ENCODE measurements at places on chromosomes 6 and 20.

- DNase-seq = no peak
Observed at GRCh38 chr6:117547688-117548621, 54.4 kb downstream of the GOPC start.

- DNase-seq = no peak
Observed at GRCh38 chr6:70686548-70687133, 19.0 kb downstream of the SMAP1 start.

GRCh38 chr6:137087902-137088301 lies 43.1 kb upstream of the IL20RA start:
- DNase-seq = no peak

GRCh38 chr20:23368316-23369071 lies 6.5 kb downstream of the GZF1 start:
- no peak for DNase-seq

DNA sequence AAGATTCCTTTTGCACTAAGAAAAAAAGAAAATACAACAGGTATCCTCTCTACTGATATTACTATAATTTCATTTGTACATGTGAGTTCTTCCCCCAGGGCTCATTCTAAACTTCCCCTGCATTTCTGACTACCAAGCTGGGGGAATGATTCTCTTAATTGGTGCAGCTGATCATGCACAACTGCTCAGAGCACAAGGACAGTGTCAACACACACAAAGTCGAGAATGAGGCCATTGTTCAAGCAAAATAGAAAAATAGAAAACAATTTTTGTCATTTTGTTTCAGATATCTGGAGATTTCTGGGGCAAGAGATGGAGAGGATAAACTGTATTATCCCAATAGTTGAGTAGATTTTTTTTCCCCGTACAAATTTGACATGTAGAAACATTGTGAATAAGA lies 236.3 kb downstream of the HAO1 start:
- DNase-seq = no peak

- no peak for DNase-seq
Observed at GRCh38 chr6:90184334-90185298, 112.0 kb downstream of the BACH2 start.

- no peak for DNase-seq
Observed at GRCh38 chr6:116381000-116381399, 10.3 kb downstream of the DSE start.

DNA sequence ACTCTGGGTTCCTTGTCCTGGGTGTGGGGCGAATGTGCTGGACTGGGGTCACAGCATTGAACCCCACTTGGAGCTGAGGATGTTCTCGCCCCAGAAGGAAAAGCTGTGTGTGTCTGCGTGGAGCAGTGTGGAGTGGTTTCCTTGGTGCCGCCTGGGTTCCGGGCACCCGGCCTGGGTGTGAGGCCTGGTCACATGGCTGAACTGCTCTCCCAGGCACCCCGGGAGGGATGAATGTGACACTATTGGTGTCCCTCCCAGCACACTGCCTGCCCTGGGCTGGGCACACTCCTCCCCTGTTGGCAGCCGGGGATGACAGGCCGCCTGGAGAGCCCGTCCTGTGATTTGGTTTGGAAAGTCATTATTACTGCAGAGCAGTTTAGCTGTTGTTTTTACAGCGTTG lies 12.3 kb downstream of the MYT1 start:
- no peak for DNase-seq

DNA sequence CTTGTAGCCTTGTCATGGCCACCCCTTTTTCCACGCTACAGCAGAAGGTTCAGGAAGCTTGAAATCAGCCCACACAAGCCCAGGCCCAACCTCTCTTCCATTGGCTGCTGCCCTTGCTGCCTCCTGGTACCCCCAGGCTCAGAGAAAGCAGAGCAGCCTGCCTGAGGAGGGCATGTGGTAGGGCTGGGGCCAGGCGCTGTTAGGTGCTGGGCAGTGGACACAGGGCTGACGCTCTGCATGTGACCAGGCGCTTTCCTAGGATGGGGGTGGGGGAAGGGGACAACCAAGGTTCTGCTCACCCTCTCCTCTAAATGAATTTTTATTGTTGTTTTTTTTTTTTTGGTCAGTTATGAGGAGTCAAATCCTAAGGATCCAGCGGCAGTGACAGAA lies 36.3 kb upstream of the ID1 start:
- no peak for DNase-seq

DNA sequence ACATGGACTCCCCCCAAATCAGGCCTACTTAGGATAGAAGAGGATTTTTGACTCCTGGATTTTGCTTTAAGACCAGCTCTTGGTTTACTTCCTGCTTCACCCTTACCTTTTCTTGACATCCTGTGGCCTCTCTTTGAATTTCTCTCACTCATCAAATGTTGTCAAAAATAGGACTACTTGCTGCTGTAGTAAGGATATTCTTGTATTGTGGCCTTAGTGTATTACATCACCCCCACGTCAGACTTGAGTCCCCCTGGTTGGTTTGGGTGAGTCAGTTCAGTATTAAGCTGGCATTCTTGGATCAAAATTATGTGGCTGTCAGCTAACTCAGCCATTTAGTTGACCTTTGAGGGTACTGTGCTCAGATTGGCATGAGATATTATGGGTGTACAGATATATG lies 1.1 kb downstream of the TPX2 start:
- no peak for DNase-seq

DNA sequence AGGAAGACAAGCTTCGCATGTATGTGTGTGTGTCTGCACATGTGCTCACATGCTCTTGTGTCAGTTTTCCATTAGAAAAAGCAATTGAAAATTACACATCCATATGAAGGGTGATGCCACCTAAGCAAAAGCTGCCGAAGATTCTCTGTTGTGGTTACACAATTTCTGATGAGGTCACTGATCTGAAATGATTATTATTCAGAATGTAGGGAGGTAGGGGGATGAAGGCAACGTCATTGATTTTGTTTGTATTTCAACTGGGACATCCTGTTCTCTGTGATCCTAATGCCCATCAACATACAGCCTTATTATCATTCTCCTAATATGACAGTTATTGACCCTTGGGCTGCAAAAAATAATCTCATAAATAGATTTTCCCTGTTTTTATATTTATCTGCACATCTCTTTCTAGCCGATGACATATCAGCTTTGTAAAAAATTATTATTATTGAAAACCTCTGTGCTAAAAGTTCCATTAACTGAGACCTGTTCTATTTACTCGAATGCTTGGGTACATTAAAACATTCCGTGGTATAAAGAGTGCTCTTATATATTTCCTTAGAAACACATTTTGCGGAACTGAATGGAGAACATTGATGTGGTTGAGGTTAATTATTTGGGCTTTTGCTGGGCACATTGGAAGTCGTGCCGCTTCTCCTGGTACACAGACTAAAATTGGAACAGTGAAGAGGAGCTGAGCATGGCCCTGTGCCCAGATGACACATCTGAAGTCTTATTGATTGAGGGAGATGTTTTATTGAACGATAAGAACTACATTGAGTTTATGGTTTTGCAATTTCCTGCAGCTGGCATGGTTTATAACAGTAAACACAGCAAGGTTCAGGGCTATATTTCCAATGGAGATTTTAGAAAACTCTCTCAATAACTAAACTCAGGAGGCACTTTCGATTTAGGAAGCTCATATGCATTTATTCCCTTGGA lies 51.3 kb downstream of the ZNF831 start:
- DNase-seq = no peak

DNA sequence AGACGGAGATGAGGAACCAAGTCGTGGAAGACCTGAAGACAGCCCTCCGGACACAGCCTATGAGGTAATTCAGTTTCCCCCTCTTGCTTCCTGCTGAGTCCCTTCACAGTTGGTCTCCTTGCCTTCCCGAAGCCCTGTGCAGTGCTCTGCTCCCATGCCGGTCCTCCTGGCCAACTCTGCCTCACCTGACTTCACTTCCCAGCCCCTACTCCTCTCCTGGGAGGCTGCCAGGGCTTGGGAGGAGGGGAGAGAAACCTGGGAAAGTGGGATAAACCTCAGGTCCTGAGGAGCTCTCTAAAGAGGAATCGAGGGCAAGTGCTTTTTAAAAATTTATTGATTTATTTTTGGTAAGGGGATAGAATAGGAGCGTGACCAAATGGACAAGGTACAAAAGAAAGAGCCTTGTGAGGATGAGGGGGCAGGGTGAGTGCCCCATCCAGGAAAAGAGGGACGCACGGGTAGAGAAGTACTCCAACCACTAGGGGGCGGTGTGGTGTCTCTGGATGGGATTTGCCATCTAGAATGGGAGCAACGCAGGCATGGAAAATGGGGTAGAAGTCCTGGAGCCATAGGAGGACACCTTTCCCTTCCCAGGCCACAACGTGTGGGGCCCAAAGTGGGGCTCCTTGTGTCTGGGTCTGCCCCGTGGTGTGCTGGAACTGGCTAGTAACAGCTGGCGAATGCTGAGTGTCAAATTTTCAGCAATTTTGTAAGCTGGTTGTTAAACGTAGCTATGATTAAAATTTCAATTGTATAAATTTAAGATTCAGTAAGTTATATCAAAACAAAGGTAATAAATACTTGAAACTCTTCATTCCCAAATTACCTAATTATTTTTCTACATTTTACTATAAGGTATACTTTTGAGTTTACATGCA lies 69.0 kb downstream of the MOCS1 start:
- DNase-seq = peak; percentile 9

- no peak for DNase-seq
Observed at GRCh38 chr6:155996151-155996550, 540.5 kb upstream of the NOX3 start.

- no peak for DNase-seq
Observed at GRCh38 chr6:24464253-24465038, 24.9 kb downstream of the GPLD1 start.

GRCh38 chr20:38418509-38419204 lies 16.5 kb downstream of the SNHG17 start:
- DNase-seq = no peak

DNA sequence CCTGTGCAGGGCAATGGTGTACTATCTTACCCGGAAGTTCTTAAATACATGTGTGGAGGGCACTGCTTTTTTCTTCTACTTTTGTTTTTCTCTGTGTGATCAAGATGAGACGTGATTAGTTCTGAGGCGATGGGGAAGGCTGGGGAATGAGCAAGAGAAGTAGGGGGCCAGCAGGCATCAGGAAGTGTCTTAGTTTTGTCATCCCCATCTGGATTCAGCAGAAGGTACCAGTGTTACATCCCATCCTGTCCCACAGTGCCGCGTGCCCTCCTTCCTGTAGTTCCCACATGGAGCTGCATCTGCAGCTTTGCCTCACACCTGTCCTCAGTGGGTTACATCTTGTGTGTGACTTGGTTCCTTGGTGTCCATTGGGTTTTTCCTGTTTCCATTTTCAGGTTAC lies 86.9 kb downstream of the FNDC1 start:
- no peak for DNase-seq

DNA sequence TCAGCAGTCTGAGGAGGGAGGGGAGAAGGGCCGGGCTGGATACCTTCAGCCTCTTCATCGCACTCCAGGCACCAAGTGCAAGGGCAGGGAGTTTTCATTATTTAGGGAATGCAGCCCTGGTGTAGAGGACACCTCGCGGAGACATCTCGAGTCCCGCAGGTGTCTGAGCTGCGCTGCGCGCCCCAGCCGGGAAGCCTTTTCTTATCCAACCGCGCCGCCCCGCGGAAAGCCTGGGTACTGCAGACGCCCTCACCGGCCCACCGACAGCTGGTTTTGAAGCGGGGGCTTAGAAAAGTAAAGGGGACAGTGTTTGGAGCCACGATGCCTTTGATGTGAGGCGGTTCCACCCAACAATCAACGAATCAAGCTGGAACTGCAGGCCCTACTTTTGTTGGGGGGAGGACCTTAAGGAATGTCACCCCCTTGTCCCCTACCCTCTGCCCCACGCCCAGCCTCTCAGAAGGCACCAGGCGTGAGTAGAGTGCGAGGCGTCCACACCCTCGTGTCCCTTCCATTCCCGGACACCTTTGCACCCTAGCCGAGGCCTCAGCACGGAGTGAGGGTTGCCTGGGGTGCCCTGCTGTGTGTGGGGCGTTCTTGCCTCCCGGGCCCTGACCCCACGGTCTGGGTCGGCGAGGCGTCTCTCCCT lies 8.6 kb downstream of the NKX2-2 start:
- DNase-seq = peak; percentile 46

DNA sequence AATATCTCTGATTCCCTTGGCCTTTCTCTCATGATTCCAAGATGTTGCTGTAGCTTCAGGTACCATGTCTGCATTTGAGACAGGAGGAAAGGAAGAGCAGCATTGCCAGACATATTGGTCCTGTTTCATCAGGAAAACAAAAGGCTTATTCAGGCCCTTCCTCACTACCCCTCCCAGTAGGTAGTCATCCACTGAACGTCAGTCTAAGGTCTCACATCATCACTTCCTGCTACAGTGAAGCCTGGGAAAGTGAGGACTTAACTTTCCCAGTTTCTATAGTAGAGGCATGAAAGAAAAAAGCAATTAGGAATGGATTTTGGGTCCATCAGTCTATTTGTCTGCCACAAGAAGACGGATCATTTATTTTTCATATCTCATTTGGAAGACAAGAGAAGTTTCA lies 85.7 kb upstream of the SOX4 start:
- no peak for DNase-seq

Data from stimulated activated CD8-positive, alpha-beta memory T cell treated with anti-CD3 and anti-CD28 coated beads, Interleukin-4, amount 100 ng/mL, for 4 hours (primary cell).